ENCODE measurements at places on chromosomes 2 and 18.

- DNase-seq: no peak
These were observed 202.8 kb downstream of the PIK3C3 start for GRCh38 chr18:42157878-42158277.

- DNase-seq: no peak
These were observed 225.1 kb upstream of the TMEFF2 start for GRCh38 chr2:192419786-192420185.

- peak; percentile 89 for DNase-seq
These were observed 69.4 kb upstream of the REV1 start for GRCh38 chr2:99559075-99559662.

DNA sequence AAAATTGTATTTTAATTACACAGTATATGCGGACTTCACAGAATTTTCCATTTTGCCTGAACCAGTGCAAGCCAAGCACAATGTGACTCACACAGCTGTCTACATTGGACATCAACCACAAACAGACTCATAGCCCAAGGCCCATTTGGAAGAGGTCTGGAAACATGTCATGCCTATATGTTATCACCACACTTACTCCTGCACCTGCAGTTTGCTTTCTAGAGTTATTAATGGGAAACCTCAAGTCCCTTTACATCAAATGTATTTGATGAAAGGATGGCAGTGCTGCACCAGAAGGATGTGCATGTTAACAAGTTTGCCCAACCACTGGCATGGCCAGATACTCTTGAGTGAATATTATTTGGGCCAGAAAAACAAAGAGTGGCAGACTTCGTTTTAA is 548.9 kb upstream of the CDH2 start:
- no peak for DNase-seq

GRCh38 chr2:239027391-239028252 is 179.7 kb downstream of the TWIST2 start:
- DNase-seq: no peak

All from activated gamma-delta T cell treated with Interleukin-2 at 50 U/mL for 16 hours (primary cell).